H9 (cell line): ENCODE measurements at places on chromosomes 3 and 15.

DNA sequence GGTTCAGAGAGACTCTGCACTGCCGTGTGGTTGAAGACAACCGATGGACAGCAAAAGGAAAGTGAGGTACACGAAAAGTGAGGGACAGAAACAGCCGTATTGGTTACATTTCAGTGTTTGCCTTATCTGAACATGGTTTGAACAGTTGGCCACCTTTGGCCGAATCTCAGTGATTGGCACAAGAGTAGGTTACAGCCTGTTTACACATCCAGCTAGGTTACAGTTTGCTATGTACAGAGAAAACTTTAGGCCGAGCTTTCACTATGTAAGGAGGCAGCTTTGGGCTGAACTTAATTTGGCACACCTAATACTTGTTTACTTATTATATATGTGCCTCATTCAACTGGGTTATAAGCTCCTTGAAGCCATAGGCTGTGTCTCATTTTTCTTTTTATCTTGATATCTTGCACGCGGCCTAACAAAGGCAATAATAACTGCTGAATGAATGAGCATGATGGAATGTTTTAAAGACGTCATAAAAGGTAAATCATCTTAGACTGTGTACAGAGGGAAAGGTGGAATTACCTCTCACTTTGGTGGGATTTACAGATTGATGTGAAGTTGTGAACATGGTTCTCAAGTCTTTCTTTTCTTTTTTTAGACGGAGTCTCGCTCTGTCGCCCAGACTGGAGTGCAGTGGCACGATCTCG is 17.2 kb upstream of the GREM1 start:
- no peak for DNase-seq

DNA sequence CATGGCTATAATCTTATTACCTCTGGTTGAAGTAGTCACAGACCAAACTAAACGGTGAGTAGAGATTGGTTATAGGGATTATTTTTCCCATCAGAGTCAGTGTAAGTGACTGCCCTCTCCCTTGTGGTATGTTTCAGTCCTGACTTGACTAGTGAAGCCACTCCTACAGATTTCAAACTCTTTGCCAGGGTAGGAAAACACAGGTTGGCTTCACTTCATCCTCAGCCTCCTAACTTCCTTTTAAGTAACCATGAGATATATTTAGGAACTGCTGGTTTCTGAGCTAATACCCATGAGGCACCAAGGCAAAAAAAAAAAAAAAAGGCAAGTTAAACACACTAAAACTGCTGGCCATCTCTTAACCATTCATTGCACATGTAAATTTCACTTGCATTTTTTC is 349.2 kb upstream of the MCTP2 start:
- DNase-seq, result no peak

- DNase-seq, result no peak
These were observed 600.8 kb downstream of the FOXP1 start for GRCh38 chr3:70982700-70983140.

DNA sequence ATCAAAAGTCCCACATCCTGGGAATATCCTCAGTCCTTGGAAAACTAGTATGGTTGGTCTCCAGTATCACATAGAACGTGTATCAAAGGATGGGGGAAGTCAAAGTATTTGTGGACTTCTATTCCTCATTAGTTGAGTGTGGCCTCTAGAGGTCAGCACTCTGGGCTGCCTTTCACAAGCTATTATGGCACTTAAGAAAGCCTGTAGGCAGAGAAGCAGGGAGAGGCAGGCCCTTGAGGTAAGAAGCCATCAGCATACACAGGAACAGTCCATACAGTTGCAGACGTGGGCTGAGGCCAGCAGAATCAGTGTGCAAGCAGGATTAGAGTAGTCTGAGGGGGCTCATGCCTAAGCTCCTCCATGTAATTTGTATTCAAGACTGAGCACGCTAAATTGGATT is 341.7 kb downstream of the CLSTN2 start:
- peak; percentile 64 for DNase-seq

GRCh38 chr15:96066852-96067495 is 263.5 kb upstream of the NR2F2 start:
- no peak for DNase-seq

- DNase-seq, result no peak
These were observed 300.9 kb downstream of the PYDC2 start for GRCh38 chr3:191761906-191762305.

DNA sequence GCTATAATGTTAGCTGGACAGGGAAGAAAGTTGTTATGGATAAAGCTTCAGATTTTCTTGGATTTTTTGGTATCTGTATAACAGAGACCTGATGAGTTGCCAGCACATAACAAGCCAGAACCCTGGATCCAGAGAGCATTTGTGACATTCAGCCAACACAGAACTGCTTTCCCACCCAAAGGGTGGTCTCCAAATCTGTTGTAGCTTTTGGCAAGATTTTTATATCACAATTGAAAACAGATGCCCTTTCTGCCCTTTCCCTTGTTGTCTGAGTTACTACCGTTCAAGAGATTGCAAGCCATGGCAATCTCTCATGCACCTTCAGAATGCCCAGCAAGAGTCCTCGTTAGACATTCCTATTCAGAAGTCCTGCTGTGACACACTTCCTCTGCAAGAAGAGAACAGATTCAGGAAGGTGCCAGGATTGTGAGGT is 107.6 kb upstream of the FGF7 start:
- peak; percentile 55 for DNase-seq

GRCh38 chr15:49530092-49530491 is 90.5 kb downstream of the FAM227B start:
- no peak for DNase-seq

GRCh38 chr3:184188080-184188479 is 2.1 kb downstream of the ABCF3 start:
- no peak for DNase-seq

GRCh38 chr3:184688251-184688881 is 23.5 kb downstream of the MAGEF1 start:
- no peak for DNase-seq

GRCh38 chr15:94582368-94582767 is 351.0 kb downstream of the MCTP2 start:
- DNase-seq, result peak; percentile 63

DNA sequence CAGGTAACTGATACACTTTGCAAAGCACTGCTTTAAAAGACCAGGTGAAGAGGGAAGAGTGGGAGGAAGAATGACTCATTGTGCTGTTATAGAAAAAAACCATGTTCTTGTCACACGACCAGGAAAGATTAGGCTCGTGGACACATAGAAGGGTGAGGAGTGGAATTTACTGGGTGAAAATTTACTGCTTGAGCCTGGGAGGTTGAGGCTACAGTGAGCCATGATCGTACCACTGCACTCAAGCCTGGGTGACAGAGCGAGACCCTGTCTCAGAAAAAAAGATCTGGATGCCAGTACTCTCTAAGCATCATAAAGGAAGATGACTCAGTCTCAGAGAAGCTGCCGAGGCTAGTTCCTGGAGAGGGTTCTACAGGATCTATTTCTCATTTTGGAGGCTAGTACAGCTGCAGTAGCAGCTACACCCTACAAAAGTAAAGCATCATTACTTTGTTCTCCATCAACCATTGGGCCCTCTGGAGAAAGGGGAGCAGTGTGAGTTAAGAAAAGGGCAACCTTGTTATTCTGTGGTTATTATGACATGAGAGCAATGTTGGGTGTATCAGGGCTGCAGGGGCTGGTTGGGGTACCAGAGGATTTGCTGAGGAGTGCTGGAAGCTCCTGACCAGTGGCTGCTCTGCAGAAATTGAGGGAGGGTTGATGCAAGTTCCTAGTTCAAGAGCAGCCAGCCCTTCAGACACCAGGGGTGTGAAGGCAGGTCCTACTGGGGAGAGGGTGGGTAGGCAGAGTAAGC is 75.4 kb downstream of the CMTM8 start:
- no peak for DNase-seq
